Midbrain (tissue), 1 donor: ENCODE measurements at places on chromosomes 4 and X.

GRCh38 chr4:74097116-74097515 is 1.9 kb downstream of the CXCL2 start:
- DNase-seq: no peak

GRCh38 chr4:67680581-67681222 is 20.3 kb downstream of the UBA6 start:
- DNase-seq: no peak

GRCh38 chrX:46580613-46581012 is 7.0 kb downstream of the CHST7 start:
- no peak for DNase-seq

GRCh38 chr4:149031399-149031798 is 589.2 kb upstream of the NR3C2 start:
- no peak for DNase-seq

DNA sequence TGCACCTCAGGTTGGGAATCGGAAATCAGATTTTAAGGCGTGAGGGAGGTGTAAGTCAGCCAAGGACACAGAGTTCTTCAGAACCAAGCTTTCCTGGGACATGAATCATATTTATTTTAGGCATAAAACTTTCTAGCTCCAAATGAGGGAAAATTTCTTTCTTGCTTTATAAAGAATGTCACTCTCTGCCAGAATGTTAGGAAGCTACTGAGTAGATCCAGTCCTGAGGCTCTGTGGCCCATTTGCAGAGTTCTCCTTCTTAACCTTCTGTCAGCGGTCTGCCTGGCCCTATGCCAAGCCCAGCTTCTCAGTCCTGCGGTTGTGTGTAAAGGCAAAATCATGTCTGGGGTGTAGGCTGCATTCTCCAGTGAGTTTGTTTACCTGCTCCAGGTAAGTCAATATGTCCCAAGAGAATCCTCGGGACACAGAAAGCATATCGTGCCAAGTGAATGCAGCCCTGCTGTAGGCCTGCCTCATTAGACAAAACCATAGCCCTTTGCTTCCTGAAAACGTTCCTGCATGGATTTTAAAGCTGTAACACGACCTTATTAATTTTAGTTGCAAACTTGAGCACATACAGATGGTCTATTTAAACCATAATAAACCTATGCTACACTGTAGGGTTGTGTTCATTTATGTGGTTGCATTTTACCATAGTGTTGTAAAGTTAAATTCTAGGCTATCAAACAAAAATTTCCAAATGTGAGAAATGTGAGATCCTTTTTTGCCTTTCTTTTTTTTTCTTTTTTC is 29.2 kb upstream of the CCNI start:
- no peak for DNase-seq

- no peak for DNase-seq
These were observed 117.8 kb upstream of the DKK2 start for GRCh38 chr4:107153956-107154355.

- DNase-seq: peak; percentile 58
These were observed 52.4 kb upstream of the TRIM2 start for GRCh38 chr4:153151535-153152455.

DNA sequence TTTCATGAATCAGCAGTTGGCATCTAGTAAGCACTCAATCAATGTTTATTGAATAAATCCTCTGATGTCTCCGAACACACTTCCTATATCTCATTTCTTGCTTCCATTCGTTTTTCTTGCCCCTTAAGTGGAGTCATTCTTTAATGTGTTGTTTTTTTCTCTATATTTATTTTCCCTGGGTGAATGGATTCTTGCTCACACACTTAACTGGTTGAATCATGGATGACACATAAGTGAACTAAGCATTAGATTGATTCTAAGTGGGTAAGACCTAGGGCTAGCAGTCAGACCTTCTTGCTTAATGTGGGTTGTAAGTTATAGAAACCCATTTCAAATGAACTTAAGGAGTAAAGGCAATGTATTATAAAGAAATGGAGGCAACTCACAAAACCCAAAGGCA is 111.1 kb downstream of the RTL3 start:
- DNase-seq: no peak

DNA sequence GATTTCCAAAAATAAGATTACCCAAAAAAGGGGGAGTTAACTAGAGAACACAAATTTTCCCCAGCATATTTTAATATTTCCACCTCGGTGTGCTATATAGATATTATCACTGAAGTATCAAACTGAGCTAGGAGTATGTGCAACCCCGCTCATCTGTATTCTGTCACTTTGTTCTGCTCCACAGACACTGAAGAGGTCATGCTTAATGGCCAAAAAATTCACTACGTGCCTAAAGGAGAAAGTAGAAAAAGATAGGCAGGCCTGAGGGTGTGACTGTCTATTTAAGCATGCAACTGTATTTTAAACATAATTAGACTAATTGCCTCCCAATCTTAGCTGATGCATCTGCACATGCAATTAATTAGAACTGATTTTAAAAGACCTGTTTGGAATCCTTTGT is 24.5 kb downstream of the SH3RF1 start:
- DNase-seq: no peak

DNA sequence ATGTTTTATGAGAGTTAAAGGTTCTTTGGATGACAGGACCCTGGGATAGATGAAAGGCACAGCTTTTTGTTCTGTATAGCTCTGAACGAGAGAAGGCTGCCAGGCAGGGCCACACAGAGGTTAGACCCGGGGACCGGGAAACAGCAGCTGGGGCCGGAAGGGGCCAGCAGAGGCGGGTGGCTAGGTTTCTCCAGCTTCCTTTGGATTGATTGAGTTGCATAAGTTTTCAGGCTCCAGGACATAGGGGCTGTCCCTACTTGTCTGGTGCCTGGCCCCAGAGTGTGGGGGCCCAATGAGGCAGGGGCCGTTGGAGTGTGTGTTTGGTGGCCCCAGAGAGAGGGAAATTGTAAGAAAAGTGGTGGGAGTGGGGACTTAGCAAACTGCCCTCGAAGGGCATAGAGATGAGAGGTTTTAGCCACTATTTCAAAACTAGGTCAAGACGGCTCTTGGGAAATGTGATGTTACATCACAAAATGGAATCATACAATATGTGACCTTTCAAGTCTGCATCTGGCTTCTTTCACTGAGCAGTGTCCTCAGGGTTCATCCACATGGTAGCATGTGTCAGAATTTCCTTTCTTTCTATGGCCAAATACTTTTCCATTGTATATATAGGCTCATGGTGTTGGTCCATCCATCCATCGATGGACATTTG is 3.7 kb downstream of the ZFP92 start:
- no peak for DNase-seq

- no peak for DNase-seq
These were observed 31.8 kb upstream of the MTM1 start for GRCh38 chrX:150536455-150537116.

DNA sequence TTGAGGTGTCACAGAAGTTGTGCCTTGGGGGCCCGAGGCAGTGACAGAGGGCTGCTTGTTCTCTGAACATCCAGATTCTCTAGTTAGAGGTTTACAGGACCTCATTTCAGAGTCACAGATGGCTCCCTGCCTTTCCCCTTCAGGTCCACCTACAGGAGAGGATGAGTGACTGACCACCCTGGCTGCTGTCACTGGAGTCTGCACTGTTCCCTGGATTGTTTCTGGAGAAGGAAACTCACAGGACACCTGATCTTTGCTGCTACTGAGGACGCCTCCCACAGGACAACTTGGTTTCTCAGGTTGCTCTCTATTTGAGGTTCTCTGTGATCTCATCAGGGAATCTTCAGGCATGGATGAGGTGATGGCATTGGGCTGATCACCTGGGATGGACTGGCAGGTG is 58.3 kb downstream of the GPRIN3 start:
- DNase-seq: no peak

DNA sequence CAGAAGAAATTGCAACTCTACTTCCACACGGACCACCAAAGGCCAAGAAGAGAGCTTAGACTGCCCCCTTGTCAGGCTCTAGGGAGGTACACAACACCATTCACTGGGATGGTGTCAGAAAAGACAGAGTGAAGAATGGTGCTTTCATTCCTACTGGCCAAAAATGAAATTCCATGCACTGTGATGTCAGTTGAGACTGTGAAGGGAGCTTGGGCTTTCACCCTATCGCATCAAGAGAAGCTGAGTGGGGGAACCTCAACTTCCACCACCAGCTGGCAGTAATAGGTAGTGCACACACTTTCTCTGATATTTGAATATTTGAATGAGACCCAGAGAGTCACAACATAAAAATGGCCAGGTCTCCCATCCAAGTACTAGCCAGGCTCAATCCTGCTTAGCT is 65.9 kb downstream of the ZNF711 start:
- DNase-seq: no peak

DNA sequence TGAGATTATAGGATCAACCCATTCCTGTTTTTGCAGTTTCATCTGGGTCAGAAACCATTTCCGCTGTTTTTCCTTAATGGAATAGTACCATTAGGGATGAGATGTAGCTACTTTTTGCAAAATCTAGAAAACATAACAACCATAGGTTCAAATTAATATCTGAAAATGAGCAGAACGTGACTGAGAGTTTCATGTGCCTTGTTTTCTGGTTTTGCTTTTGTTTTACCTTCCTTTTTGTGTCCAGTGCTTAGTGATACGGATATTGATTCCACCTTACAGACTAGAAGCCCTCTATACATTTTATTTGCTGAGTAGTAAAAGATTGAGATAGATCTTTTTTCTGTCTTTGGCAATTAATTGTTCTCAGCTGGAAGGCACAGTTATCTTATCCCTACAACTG is 46.5 kb downstream of the SNX25 start:
- DNase-seq: no peak

- no peak for DNase-seq
These were observed 195.2 kb upstream of the PUDP start for GRCh38 chrX:7343181-7343580.

DNA sequence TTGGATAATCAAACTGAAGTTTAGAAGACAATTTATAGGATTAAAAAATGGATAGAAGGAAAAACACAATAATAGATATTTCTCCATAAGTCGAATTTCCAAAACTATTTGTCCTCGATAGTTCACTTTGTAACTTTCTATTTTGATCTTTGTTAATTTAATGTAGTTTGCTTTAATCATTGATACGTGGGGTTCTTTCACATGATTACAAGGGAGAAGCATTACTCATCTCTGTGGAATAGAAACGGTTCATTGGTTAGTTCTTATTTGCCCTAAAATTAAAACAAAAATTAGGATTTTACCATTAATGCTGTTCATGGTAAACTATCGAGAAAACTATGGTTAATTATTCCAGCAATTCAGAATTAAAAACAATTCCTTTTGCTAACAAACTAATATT is 2.1 kb downstream of the TET2 start:
- DNase-seq: no peak

DNA sequence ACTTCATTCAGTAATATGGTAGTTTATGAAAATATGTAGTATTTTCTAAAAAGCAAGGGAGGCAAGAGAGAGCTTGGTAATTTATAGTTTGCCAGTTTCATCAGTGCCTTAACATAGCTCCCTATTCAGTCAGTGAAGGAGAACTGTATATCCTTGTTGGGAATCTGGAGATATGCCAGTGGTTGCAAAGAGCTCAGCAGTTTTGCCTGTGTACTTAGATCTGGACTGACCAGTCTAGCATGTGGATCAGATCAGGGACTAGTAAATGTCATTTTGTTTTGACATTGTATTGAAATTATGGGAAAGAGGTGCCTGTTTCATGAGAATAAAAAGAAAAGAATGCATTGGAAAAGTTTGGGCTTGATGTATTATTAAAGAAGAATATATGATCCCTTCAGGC is 88.6 kb downstream of the ZIC3 start:
- no peak for DNase-seq

- DNase-seq: no peak
These were observed 20.8 kb downstream of the ENOPH1 start for GRCh38 chr4:82450966-82451755.

- no peak for DNase-seq
These were observed 64.8 kb downstream of the TBC1D9 start for GRCh38 chr4:140691369-140691768.

- no peak for DNase-seq
These were observed 361.2 kb downstream of the PCDH7 start for GRCh38 chr4:31081366-31081765.
